Hypothalamus (tissue), 51 donors: ENCODE measurements at places on chromosomes 1 and 21.

GRCh38 chr1:194184425-194184824 lies 998.0 kb upstream of the B3GALT2 start:
- DNase-seq = no peak

GRCh38 chr1:228144193-228144992 lies 4.3 kb downstream of the GUK1 start:
- no peak for DNase-seq

DNA sequence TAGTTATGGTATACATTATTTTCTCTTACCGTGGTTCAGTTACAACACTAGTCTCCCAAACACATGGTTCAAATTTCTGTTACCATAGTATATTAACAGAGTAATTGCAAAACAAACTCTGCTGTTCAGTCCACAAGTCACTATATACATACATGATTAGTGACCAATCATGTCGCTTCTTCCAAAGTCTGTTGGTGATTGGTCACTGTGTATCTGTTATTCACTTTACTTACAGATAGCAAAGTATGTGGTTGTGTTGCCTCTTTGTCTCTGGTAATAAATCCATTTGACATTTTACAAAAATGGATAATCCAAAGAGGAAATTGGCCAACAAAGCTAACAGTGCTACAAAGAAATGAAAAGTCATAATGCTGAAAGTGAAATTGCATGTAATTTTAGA lies 107.2 kb downstream of the RABGAP1L start:
- DNase-seq = no peak

- DNase-seq = no peak
These were observed 1532.1 kb upstream of the TPTE start for GRCh38 chr21:8989261-8989711.

- no peak for DNase-seq
These were observed 133.4 kb downstream of the PLPPR5 start for GRCh38 chr1:98870959-98871903.

GRCh38 chr1:235021815-235022214 lies 106.8 kb downstream of the TOMM20 start:
- DNase-seq = no peak

DNA sequence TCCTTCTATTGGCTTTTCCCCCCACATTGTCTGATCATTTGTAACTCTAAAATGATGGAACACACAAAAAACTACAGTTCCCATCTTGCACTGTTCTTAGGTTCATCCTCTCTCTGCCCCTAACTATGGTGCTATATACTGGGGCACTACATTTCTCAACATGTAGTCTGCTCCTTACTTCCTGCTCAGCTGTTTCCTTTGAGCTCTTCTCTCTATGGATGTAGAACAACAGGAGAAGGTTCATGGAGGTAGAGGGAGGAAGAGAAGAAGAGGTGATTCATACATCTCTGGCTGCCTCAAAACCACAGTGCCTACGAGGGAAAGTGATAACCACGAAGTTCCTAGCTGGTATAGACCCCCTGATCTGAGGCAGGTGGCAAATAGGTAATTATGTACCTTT lies 7.0 kb upstream of the C1orf146 start:
- DNase-seq = no peak
